ENCODE measurements at places on chromosomes 11 and 22.

- no peak for DNase-seq
These were observed 141.4 kb downstream of the FBXO7 start for GRCh38 chr22:32615874-32616564.

DNA sequence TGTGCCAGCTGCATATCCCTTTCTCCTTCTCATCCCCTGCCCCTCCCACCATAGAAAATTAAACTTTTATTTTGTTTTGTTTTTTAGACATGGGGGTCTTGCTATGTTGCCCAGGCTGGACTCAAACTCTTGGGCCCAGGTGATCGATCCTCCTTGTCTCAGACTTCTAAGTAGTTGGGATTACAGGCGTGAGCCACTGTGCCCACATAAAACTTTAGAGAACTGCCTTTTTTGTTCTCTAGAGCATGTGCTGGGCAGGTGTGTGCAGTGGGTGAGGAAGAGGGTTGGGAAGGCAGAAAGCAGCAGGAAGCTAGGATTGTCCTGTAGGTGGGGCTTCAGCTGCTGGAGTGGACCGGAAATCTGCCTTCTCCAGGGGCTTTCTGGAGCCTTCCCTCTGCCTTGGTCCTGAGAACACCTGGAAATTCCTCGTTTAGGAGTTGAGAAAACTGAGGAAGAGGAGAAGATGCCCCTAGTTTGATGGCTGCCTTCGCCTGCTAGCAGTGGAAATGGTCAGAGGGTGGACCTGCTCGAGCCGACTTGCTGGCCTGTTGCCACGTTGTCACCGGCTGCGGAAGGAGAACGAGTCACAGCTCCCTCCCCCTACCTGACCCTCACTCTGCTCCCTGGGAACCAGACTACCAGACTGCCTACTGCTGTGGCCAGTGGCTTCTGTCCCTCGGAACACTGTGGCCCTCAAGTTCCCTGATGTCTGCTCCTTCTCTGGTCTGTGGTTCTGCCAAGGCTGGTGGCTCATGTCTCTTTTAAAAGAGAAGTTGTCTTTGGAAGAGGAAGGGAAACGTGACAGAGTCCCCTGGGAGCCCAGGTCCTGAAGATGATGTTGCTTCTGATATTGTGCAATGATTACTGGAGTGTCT is 4.0 kb downstream of the ST14 start:
- DNase-seq, result peak; percentile 70

DNA sequence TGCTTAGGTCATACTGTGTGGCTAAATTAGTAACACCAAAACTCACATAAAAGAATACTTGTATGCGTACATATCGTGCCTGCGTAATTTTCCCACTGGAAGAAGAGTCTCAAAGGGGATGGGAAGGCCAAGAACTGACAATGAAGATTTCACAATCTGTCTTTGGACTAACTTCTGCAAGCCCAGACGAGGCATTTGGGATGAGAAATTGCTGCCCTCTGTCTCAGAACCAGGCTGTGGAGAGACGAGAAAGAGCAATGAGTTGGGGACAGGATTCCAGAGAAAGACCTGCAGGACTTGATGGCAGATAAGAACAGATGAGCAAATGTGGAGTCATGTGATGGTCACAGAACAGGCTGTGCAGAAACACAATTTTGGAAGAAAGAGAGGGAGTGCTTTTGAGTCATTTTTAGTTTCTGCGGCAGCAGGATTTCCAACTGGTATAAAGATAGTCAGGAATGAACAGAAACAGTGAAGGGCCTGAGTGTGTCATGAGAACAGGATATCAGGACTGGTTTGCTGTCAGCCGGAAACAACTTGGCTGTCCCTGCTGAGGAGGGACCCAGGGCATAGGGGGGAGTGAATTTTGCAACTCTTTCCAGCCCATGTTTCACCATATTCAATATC is 82.7 kb upstream of the CTSC start:
- no peak for DNase-seq

DNA sequence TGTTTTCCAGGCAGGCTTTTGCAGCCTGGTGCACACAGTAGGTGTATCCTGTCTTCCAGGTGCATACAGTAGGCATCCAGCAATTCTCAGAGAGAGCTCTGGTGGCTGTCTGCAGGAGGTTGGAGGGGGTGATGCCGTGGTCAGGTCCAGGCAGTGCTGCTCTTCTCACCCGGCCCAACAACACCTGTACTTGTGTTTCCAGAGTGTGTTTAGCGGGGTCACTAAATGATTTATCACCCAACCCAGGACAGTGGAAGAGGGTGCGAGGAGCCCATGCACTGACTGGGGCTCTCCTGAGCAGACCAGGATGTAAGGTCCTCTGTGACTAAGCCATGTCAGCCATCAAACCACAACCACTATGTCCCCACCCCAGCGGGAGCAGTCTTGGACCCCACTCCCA is 18.6 kb upstream of the FGF3 start:
- DNase-seq, result no peak

- no peak for DNase-seq
These were observed 273.7 kb upstream of the KIRREL3 start for GRCh38 chr11:127274328-127274676.

- no peak for DNase-seq
These were observed 7.9 kb upstream of the C11orf24 start for GRCh38 chr11:68279676-68280075.

GRCh38 chr22:42656578-42656977 is 7.4 kb upstream of the CYB5R3 start:
- DNase-seq, result no peak

- no peak for DNase-seq
These were observed 48.4 kb upstream of the MUC15 start for GRCh38 chr11:26620282-26621045.

DNA sequence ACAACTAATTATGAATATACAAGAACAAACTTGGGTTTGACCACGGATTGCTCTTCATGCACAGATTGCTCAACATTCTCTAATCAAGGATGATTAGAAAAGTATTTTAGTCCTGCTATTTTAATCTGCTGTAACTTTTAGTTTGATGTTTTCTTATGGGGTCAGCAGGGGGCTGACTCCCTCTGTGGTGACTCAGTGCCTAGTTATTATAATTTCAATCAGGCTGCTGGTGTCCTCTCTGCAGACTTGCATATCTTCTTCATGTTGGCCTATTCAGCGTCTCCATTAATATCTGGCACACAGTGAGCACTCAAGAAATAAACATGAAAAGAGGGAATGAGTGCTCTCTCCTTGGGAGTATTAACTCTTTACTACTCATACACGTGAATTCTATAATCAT is 223.8 kb upstream of the DDI1 start:
- DNase-seq, result no peak

DNA sequence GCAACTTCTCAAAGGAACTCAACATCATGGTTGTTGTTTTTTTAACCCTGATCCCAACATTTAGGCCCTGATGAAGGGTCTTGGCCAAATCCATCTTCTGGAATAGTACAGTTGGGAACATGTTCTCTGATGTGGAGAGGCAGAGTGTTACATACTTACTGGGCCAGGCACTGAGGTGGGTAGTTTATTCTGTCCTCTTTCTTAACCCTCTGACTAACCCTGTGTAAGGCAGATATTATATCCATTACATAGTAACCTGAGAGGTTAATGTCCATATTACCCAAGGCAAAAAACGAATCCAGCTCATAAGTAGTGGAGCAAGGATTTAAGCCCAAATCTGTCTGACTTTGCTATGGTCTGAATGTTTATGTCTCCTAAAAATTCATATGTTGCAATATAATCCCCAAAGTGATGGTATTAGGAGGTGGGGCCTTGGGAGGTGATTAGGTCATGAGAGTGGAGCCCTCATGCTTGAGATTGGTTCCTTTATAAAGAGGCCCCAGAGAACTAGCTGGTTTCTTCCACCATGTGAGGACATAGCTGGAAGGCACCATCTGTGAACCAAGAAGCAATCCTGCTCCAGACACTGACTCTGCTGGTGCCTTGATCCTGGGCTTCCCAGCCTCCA is 16.3 kb downstream of the PPFIBP2 start:
- DNase-seq, result no peak

DNA sequence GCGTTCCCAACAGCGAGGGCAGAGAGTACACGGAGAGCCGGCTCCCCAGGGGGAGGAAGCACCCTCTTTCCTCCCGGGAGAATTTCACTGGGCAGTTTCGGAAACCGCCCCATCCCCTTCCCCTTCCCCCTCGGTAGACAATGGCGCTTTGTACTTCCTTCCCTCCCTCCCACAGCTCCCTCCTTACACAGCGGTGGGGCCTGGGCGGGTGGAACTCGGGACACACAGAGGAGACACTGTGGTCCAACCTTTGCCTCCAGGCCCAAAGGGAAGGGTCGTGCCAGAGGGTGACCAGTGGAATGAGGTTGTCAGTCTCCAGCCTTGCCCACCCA is 4.3 kb downstream of the SMTN start:
- no peak for DNase-seq

- DNase-seq, result no peak
These were observed 5.2 kb downstream of the DDB1 start for GRCh38 chr11:61327669-61328071.
